Naive thymus-derived CD4-positive, alpha-beta T cell (primary cell): ENCODE measurements at places on chromosomes 7 and 10. TPM values are rescaled to one million over a fixed set of nuclear protein-coding genes. Genes with fewer than 3 reads are reported as not detected.

SSBP1 gene
- 107 TPM for total RNA-seq

CYP26A1 gene
- total RNA-seq, result not detected

ACBD7 gene
- 0.27 TPM for total RNA-seq

ZNF365 gene
- total RNA-seq, result 0.32 TPM

HOXA6 gene
- 0.32 TPM for total RNA-seq

EBF3 gene
- total RNA-seq, result not detected

IGFBP3 gene
- 4.8 TPM in 2 replicates for total RNA-seq

FAM20C gene
- 0.22 and 0.31 TPM in 2 replicates for total RNA-seq

CFAP46 gene
- not detected for total RNA-seq

WNT8B gene
- 0.23 and 0.44 TPM in 2 replicates for total RNA-seq

SLC26A5 gene
- total RNA-seq, result not detected

ELN gene
- 0.66 TPM for total RNA-seq

MRLN gene
- not detected for total RNA-seq

CHAT gene
- total RNA-seq, result not detected

KIF20B gene
- 20.1 TPM for total RNA-seq

GSDME gene
- 5.0 TPM in 2 replicates for total RNA-seq

LIPM gene
- total RNA-seq, result not detected in 2 replicates

PAPOLB gene
- total RNA-seq, result not detected

ADGRA1 gene
- total RNA-seq, result not detected

AGMO gene
- not detected for total RNA-seq

CTAGE4 gene
- total RNA-seq, result 0.28 and 1.7 TPM in 2 replicates

ACTL6B gene
- not detected for total RNA-seq

GHRHR gene
- not detected in 2 replicates for total RNA-seq

GPRIN2 gene
- not detected for total RNA-seq

DKK1 gene
- total RNA-seq, result not detected

CCDC7 gene
- total RNA-seq, result 62.9 TPM

MEPCE gene
- total RNA-seq, result 65.1 TPM

OR6B1 gene
- total RNA-seq, result not detected in 2 replicates

GRM3 gene
- total RNA-seq, result not detected in 2 replicates

HMX3 gene
- not detected for total RNA-seq

TPST1 gene
- 2.2 TPM for total RNA-seq

ADCY1 gene
- total RNA-seq, result not detected

AKAP9 gene
- total RNA-seq, result 84.3 TPM

AFAP1L2 gene
- 1.5 TPM for total RNA-seq

SH2D4B gene
- 0.14 TPM for total RNA-seq

MYO3A gene
- total RNA-seq, result not detected

BHLHA15 gene
- 0.80 TPM for total RNA-seq

TDRD1 gene
- total RNA-seq, result 0.08 TPM

ADAMTS14 gene
- not detected for total RNA-seq

PAX2 gene
- total RNA-seq, result not detected

TMEM236 gene
- total RNA-seq, result 0.12 TPM

AOC1 gene
- not detected for total RNA-seq

TBXAS1 gene
- total RNA-seq, result 70.9 TPM
